ENCODE measurements at places on chromosomes 12 and 14.

DNA sequence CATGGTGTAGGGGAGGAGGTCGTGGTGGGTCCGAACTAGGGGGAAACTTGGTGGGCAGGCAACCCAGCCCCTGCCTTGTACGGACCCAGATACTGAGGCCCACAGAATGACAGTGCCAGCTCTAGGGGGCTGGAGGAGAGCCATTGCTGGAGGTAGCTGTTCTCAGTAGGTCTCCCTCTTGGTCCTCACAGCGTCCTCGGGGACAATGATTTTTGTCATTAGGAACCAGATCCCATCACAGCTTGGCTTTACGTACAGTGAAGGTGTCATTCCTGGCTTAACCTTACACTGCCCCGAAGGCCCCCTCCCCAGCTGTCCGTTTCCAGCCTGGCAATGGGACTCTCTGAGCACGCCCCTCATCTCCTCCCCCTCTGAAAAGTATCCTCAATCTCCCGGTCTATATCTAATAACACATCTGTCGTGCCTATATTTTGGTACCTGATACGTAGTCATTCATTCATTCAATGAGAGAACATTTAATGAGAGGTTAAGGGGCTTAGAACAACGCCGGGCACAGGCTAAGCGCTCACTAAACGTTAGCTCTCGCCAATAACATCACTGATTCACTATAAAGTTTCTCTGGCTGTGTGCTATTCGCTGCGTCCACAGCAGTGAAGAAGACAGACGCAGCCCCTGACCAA is 597 bp upstream of the DYNC1H1 start:
- DNase-seq = no peak

GRCh38 chr12:96049101-96049500 is 13.7 kb upstream of the LTA4H start:
- no peak for DNase-seq

GRCh38 chr12:69428351-69429073 is 41.7 kb upstream of the FRS2 start:
- no peak for DNase-seq

- no peak for DNase-seq
These were observed 276.5 kb downstream of the KCNH5 start for GRCh38 chr14:62768753-62769152.

- no peak for DNase-seq
These were observed 7.3 kb upstream of the MYO1A start for GRCh38 chr12:57057067-57057751.

DNA sequence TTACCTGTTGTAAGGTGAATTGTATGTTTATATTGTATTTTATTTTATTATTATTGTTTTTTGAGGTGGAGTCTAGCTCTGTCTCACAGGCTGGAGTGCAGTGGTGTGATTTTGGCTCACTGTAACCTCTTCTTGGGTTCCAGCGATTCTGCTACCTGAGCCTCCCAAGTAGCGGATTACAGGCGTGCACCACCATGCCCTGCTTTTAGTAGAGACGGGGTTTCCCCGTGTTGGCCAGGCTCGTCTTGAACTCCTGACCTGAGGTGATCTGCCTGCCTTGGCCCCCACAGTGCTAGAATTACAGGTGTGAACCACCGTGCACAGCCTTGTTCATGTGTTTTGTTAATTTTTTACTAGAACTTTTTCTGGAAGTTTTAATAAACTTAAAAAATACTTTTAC is 3.8 kb downstream of the ATF7IP start:
- DNase-seq = no peak

GRCh38 chr14:88864198-88864597 is 39.7 kb downstream of the TTC8 start:
- no peak for DNase-seq

DNA sequence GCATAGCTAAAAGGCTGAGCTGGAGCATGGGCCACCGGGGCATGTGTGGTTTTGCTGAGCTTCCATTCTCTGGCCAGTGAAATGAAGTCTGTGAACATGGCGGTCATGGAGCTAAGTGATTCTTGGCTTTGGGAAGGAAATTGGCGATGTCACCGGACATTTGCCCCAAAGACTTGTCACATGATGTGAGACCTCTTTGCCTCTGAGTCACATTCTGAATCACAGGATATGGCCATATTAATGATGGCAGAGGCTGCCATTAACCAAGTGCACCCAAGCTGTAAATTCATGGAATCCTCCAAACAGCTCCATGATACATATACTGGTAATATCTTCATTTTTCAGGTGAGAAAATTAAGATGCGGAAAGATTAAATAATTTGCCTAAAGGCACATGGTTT is 27.4 kb upstream of the BATF start:
- no peak for DNase-seq

DNA sequence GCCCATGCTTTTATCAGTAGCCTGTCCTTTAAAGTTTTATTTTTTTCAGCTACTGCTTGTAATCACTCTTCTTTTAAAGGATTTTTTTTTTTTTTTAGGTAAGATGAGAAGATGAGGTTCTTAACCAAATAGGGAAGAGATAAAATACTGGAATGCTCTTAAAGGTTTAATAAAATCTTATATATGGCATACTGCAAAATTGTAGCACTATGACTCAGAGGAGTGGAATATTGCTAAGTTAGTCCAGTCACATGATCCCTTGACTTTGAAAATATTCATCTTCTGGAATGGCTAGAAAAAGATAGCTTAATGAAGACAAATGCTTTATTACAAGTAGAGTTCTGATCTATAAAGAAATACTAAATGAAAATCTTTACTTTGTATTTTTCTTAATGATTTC is 116.6 kb downstream of the NAV3 start:
- no peak for DNase-seq

DNA sequence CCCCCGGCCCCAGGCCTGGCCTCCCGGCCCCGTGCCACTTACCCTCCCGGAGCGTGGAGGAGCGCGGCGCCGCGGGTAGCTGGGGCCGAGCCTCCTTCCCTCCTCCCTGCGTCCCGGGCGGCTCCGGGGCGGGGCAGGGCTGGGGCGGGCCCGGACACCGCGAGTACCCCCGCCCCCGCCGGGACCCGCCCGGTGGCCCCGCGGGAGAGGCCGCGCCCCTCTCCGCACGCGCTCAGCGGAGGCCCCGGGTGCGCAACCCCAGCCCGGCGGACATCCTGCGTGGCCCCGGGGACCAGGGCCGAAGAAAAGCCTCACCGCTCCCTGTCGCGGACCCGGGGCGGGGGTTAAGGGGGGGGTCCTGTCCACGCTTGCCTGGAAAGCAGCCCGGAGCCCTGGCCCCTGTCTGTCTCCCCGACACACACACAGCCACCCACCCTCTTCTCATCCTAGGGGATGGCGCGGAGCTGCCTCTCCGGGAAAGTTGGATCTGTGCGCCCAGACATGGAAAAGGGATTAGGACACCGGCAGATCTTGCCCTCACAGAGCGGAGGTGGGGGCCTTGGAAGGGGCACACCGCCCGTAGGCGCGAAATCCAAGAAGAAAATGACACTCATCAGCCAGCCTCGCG is at the start of gene SYNE3:
Gene SYNE3, minus strand, starts transcription at position 97 of the 628 bp plus-strand sequence. CDS start 40,829 bp downstream, outside the sequence.
- DNase-seq = no peak

- no peak for DNase-seq
These were observed 10.9 kb downstream of the ZNF664 start for GRCh38 chr12:123983822-123984485.

DNA sequence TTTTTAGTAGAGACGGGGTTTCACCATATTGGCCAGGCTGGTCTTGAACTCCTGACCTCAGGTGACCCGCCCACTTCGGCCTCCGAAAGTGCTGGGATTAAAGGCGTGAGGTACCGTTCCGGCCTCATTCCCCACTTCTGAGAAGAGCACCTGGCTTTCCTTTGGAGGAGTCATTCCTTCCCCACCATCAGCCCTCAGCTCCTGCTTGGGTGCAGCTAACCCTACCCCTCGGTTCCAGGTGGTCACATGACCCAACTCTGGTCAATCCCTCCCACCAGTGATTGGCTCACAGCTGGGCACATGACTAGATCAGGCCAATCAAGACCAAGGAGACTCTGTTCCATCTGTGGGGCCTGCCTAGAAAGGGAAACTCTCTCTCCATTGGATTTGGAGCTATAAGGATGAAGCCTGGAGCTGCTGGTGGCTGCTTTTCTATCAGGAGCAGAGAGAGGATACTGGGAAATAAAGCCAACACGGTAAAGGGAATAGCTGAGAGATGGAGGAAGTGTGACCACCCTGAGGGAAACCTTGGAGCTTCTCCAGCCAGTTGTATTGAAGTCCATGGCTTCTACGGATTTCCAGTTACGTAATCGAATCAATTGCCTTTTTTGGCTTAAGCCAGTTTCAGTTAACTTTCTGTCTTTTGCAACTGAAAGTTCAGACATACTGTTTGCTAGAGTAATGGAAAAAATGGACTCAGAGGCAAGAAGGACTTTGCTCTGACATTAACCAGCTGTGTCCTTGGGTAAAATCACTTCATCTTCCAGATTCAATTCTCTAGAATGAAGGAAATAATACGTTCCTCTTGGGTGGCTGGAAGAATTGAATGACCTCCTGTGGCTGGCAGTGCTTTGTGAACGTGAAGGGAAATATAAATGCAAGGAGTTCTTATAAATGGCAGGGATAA is 19.7 kb upstream of the IFT81 start:
- DNase-seq = no peak

DNA sequence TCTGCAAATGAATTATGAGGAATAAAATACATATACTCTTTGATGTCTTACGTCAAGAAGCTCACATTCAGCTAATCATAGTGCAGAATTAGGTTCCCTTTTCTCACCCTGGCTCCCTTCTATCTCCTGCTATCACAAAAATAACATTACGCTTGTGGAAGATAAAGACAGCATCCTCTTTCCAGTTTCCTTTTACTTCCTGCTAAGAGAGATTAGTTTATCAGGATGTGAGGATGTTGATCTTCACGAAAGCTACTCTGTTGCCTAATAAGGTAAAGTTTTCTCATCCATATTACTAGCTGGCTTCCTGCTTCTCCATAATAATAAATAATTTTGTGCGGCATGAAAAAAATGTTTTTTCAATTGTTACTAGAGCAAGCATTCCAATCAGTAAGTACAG is 217.7 kb upstream of the DCN start:
- DNase-seq = no peak

DNA sequence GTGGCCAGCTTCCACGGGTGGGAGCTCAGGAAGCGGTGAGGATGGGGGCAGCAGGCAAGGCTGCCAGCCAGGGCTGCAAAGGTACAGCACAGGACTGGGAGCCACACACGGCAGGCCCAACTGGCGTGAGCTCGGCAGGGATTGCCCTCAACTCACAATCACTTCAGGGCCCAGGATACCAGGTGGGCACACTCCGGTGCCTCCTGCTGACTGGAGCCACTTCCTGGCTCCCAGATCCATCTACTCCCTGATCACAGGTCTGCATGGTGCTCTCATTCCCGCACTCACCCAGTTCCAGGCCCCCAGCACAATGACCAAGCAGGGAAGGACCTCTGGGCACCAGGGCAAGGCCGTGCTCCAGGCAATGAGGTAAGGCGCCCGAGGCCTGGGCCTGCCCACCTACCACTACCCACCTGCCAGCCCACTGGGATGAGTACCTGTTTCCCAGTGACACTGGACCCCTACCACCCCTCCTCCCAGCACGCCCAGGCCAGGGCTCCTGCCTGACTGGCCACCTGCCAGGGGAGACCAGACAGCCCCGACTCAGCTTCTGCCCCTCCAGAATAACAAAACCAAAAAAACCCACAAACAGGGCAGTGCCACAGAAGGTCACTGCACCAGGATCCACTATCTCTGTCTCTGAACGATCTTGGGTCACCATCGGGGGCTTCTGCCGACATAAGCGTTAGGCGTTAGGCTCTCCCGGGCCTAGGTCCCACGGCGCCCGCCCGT is 1.8 kb downstream of the JAG2 start:
- no peak for DNase-seq

DNA sequence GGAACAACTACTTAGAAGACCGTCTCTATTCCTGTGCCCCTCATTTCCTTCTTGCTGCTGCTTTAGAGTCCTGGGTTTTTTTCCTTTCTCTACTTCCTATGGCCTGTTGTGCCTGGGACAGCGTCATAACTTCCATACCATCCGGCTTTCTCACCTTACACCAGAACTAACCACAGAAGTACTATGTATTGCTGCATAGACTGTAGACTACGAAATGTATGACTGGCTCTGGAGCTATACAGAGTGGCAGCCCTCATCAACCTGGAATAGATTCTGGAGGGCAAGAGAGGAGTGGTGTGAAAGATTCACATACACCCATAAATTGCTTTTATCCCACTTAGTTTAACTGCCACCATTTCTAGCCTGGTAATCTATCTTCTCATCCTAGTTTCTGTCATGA is 16.9 kb upstream of the SRP54 start:
- DNase-seq = no peak

DNA sequence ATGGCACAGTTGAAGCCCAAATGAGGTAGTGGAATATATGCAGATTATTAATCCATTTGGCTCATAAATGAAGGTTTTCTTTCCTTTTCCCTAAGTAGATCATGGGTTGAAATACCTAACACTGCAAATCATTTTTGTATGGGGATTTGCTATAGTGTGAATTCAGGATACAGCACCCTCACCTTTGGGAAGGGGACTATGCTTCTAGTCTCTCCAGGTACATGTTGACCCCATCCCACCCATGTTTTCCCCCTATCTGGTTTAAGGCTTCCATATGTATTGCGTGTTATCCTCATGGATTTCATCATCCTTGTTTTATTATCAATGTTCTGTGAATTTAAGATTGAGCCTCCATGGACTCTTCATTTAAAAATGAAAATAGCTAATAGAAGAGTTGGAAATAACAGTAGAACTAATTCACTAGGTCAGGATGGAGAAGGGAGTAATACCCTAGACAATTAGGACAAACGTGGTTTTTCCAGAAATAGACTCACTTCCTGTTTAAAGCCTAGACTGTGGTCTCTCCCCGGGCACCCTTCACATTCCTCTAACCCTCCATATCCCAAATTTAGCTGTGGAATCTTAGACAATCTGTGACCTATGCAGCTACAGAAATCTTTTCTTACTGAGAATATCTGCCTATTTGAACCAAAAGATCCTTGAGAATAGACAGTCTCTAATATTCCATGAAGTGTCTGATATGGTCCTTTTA is 56.5 kb downstream of the DAD1 start:
- DNase-seq = no peak

DNA sequence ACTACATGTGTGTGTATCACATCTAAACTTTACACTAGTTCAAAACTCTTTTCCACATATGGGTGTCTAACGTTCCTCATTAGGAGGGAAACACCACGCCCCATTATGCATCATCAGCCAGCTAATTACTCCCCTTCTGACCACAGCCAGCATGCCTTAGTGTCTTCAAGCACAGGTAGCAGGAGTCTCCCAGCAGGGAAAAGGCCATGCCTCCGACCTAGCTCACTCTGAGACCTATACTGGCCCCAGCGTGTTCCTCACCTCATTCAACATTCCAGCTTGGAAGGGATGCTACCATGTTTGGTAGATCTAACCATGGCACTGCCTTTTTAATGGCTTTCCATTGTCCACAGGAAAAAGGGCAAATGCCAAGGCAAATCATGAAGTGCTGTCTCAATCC is 66.1 kb upstream of the PRB2 start:
- no peak for DNase-seq

DNA sequence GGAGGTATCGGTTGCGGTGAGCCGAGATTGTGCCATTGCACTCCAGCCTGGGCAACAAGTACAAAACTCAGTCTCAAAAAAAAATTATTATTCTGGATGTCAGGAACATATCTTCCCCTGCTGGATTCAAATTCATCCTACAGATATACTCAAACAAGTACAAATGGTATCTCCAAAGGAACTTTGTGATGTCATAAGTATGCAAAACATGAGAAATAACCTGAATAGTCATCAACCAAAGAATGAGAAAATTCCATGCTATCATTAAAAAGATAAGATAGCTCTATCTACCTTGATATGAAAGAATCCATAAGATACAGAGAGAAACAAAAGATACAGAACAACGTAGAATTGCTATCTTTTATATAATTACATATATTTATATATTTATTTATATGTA is 67.7 kb downstream of the EEA1 start:
- no peak for DNase-seq
